ENCODE measurements at places on chromosomes 2 and 18.

GRCh38 chr18:65322895-65323294, 427.9 kb upstream of the CDH7 start:
- DNase-seq = no peak

GRCh38 chr2:2633017-2633416, 301.9 kb upstream of the MYT1L start:
- no peak for DNase-seq

DNA sequence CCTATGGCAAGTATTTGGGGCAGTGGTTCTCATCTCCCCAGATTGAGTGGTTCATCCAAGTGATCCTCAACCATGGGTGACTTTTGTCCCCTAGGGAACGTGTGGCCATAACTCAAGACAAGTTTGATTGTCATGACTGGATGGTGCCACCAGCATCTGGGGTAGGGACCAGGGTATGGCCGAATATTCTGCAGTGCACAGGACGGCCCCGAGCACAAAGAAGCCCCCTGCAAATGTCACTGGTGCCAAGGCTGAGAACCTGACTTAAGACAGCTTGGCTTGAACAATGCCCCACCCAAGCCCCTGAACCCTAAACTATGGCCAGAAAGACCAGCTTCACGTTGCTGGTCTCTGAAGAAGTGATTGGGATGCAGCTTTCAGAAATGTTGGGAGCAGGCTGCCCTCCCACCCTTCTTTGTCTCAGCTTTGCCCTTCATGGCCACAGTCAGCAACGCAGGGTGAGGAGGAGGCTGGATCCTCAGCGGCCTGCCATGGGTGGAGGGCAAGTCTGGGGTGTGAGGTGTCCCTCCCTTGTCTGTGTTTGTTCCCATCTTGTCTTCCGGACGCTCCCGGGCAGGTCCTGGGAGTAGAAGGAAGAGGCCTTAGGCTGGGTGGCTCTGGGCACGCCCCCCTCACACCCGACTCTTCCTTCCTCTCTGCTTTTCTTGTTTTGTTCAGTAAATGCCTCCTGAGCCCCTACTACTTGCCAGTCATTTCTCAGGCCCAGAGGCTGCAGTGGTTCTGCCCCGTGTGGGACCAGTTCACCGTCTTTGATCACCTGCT, 43.4 kb downstream of the GREB1 start:
- no peak for DNase-seq

- no peak for DNase-seq
Observed at GRCh38 chr18:70982292-70982691, 693.4 kb downstream of the SOCS6 start.

GRCh38 chr2:19574778-19575260, 216.4 kb upstream of the OSR1 start:
- DNase-seq = peak; percentile 96

DNA sequence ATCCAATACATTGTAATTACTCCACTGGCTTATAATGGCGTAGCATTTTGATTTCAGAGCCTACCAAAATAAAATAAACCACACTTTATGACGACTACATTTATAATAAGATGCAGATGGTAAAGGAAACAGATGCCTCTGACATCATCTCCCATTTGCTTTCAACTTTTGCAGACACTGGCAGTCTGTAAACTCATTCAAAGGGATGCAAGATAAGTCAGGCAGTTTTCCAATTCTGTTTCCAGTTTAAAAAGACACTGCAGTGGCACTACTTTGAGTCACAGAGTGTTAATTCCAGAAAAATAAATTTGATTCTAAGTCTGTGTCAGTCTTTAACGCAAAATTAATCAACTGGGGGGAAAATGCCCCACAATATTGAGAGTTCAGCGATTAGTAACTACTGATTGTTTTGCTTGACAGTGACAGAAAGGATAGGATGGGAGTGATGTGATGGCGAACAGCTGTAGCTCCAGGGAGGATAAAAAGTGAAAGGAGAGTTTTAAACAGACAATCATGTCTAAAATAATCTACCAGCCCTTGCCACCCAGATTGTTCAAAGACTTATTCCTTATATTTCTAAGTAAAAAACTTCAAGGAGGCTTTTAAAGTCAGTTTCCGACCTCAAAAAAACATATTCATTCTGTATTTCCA, 6.7 kb downstream of the DSEL start:
- peak; percentile 66 for DNase-seq

DNA sequence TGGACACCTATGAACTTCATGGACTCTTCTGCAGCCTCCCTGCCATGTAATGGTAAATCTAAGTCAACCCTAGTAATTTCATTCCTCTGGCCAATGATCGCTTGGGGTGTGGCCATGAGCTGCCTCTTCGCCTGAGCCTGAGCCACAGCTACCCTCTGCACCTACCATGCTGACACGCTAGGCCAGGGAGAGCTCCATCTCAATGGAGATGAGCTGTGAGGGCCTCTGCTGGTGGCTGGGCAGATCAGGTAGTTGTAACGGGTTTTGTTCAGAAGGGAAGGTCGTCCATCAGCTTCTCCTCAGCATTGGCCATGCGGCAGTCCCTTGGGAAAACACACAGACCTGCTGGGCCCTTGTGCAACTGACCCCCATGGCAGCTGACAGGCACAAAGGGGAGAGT, 24.4 kb downstream of the MPHOSPH10 start:
- DNase-seq = no peak

DNA sequence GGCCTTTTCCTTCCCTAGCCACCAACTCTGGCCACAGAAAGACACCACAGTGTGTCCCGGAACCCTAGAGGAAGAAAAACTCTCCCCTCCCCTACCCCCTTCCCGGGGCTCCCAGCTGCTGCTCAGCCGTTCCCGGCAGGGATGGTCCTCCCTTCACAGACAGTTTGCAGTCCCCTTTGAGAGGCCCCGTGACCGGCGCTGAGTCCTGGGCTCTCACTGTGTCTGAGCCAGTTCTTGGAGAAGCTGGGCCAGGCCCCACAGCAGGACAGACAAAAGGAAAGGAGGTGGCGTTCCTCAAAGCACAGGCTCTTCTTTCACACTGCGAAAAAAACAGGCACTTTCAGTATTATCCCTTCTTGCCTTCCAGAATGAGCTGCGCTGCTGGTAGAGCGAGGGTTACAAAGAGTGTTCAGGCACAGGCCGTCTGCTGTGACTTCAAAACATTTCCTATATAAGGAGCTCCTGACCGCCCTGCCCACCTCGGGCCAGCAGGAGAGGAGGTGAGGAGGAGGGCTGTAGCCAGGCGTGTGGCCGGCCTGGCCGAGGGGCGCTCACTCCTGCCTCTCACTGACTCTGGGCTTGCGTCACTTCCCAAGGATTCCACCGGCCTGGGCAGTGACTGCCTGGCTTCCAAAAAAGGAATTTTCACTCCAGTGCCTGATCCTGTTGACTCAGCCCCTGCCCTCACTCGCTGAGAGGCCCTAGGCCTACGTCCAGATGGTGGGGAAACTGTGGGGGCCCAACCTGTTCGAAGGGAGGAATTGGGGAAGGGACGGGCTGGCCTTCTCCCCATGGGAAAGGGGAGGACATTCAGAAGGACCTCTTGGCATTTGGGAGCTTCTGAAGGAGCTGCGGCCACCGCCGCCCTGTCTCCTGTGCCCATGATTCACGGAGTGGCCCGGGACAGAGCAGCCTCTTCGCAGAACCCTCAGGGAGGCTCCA, 24.9 kb downstream of the CIDEA start:
- peak; percentile 91 for DNase-seq

DNA sequence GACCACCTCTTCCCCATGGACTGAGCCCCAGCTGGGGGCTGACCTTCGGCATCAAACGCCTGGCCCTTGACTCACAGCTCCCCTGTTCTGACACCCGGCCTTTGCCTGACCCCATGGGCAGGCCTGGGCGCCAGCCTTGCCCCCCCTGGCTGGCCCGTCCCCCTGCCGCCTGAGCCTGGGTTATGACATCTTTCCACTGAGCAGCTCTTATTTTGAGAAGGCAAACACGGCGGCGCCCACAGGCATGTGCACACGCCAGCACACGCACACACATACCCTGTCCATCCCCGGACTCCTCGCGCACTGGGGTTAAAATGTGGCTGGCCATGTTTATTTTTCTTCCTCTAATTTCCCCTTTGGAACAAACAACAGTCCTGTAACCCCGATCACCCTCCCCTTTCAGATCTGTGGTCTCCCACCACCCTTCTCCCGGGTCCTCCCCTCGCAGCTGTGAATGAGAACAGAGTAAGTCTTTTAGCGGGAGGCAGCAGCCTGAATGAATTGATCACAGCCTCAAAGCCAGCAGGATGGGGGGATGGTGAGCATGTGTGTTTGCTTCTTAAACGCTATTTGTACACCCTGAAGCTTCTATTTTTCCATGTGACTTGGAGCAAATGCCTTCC, 11.8 kb upstream of the ATOH8 start:
- DNase-seq = peak; percentile 59

All from HFF-Myc (cell line).